ENCODE measurements at places on chromosomes 3 and 15. TPM values are rescaled to one million over a fixed set of nuclear protein-coding genes. Genes with fewer than 3 reads are reported as not detected.

Gene CSPG4
- 5.6 TPM for total RNA-seq

- DNase-seq, result no peak
These were observed 48.0 kb upstream of the C15orf39 start for GRCh38 chr15:75153565-75154276.

Gene ARHGEF26
- 21.9 TPM for total RNA-seq

DNA sequence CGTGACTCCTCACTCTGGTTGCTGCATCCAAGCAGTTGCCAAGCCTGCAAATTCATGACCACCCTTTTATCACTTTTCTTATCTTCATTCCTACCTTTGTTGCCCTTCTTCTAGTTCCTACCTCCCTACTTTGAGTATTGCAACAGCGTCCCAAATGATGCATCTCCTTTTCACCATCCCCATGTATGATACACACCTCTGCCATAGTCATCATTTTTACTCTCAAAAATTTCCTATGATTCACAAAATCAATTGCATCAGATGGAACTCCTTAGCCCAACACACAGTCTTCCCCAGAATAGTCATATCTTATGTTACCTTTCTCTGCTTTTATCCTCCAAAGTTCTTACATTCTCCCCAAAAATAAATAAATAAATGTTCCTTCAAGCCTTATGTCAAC, 262.6 kb downstream of the TBL1XR1 start:
- no peak for DNase-seq

Gene MESP2
- 2.4 TPM for total RNA-seq

Gene OR5K2
- total RNA-seq, result not detected

Gene SQOR
- 139 TPM for total RNA-seq

Measured in esophagus squamous epithelium (tissue), 5 donors.